ENCODE measurements at places on chromosomes 4 and X. TPM values are rescaled to one million over a fixed set of nuclear protein-coding genes. Genes with fewer than 3 reads are reported as not detected.

GRCh38 chrX:153803211-153804099 lies 9.0 kb downstream of the SSR4 start:
- DNase-seq = no peak

- DNase-seq = no peak
Measured at GRCh38 chrX:6770936-6771335, 236.0 kb upstream of the VCX3A start.

DNA sequence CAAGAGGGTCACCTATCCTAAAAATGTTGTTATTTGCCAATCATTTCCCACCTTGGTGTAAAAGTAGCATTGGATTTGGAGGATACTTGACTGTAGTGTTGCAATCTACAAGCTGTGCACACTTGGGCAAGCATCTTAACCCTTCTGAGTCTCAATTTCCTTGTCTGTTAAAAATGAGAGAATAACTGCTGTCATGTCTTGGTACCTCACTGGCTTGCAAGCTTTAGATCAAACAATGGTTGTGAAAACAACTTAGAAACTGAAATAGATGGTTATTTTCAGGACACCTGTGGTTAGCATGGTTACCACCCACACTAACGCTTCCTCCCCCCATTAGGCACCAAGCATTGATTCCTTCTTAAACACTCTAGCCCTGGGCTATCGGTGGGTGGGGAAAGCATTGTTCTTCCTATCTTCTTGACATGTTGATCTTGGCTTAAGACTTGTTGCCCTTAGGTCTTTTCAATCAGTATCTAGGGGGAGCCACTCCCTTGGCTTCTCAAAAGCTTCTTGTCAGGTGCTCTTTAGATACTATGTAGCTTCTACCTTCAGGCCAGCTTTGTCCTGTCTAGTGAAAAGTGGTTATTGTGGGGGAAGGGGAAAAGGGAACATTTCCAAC lies 10.6 kb upstream of the AMOT start:
- no peak for DNase-seq

DNA sequence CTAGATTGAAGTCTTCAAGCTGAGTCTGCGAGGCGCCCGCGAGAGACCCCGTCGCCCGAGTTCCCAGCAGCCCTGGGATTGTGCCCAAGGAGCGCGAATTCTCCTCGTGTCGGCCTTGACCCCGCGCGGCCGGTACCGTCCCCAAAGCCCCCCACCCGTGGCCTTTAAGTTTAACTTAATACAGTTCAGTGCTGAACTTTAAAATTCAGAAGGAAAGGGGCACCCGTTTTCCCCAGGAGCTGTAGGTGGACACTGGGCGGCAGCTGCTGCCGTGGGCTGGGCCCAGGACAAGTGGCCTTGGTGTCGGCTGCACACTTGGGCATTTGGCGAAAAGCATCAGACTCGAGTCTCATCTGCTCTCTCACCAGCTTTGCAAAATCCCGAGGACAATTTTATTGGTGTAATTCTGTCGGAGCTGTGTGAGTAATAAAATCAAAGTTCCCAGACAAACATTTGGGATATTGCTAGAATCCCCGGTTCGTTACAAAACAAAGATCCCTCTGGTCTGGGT lies 634 bp downstream of the CWH43 start:
- DNase-seq = no peak

DNA sequence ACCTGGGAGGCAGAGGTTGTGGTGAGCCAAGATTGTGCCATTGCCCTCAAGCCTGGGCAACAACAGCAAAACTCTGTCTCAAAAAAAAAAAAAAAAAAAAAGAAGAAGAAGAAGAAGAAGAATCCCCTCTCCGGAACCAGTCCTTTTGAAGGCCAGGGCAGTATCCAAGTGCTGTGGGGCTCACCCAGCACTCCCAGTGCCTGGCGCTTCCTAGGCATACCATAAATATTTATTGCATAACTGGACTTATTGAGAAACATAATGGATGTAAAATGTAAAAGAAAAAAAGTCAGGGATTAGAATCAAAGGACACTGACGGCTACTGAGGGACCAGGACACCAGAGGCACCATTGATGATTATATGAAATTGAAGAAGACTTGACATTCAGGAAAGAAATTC lies 162.1 kb upstream of the KIT start:
- DNase-seq = no peak

- DNase-seq = no peak
Measured at GRCh38 chr4:48746608-48747362, 33.3 kb downstream of the FRYL start.

DNA sequence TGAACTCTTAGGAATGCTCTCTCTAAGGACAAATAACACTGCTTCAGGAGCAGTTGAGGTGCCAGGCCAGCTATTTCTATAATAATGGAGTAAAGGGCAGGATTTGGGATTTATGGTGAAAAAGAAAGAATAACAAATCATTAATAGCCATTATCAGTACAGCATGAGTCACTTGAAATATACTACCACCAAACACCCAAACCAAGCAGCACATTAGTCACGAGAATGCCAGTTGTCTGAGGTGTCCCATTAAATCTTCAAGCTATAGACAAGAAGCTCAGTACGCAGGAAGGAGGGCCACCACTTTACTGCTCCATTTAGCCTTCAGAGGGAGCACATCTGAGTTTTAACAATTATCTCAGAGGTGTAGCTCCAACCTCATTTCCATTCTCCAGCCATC lies 106.8 kb upstream of the MAGEA10 start:
- DNase-seq = no peak

DNA sequence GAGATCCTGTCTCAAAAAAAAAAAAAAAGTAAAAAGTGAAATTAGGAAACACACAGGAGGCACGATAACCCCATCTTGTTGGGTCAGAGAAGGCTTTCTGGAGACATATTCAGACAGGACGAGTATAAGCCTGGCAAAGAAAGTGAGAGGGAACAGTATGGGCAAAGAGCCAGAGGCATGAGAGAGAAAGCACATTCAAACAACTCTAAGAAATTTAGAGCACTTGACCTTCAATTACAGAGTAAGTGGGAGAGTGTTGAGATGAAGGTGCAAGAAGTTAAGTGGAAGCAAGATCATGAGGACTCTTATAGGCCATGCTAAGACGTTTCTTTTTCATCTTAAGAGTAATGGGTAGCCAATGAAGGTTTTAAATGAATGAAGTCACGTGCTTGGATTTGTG lies 70.4 kb downstream of the ELOVL6 start:
- no peak for DNase-seq

TCEAL6 gene
- not detected for total RNA-seq

RAI2 gene
- total RNA-seq = 9.1 TPM

TRAM1L1 gene
- 1.4 TPM for total RNA-seq
